WTC11 (cell line): ENCODE measurements at places on chromosomes 7 and 10. TPM values are rescaled to one million over a fixed set of nuclear protein-coding genes. Genes with fewer than 3 reads are reported as not detected.

GRCh38 chr7:112648781-112649180 lies 141.4 kb downstream of the TMEM168 start:
- H3K4me3 ChIP-seq = no peak overlapping the region
- peaks cover 15% of the 10 kb centered on the region for H3K4me1 ChIP-seq
- peaks cover 3% of the 10 kb centered on the region; the same call in 1 of the 2 replicates for H3K27me3 ChIP-seq
- no peak for DNase-seq

GRCh38 chr10:89744026-89744425 lies 42.6 kb downstream of the KIF20B start:
- no peaks in the 10 kb centered on the region for H3K27me3 ChIP-seq
- H3K4me3 ChIP-seq = no peak overlapping the region
- H3K27ac ChIP-seq = no peak overlapping the region
- no peaks in the 10 kb centered on the region for H3K4me1 ChIP-seq
- no peak for DNase-seq

DNA sequence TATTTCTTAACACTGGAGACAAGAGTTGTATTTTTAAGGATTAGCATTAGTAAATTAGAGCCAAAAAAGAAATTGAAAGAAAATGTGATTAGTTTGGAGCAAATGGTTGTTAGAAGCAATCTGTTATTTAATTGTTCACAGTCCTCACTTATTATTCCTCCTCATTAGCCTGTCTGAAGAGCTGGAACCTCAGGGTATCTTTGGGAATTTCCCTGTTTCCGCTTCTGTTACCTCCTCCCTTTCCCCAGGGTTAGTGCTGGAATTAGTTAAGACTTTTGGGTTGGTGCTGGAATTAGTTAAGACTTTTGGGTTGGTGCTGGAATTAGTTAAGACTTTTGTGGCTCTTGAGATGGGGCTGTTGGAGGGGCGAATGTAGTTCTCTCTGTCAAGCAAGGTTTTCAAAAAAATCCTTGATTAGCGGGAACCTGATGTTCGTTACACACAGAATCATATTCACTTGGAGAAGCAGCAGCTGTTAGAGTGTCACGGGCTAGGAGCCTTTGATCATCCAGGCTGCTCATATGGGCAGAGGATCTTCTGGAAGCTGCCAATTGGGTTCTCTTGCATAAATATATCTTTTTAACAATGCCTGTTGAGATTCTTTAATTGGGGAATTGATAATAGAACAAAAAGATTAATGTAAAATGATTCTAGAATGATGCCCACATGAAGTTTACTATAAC lies 251.0 kb upstream of the NPSR1 start:
- H3K27me3 ChIP-seq = no peaks in the 10 kb centered on the region
- no peak overlapping the region for H3K4me3 ChIP-seq
- H3K27ac ChIP-seq = no peak overlapping the region
- peaks cover 8% of the 10 kb centered on the region for H3K4me1 ChIP-seq
- DNase-seq = no peak
- no peaks in the 10 kb centered on the region for H3K36me3 ChIP-seq

- DNase-seq = no peak
- H3K4me3 ChIP-seq = no peak overlapping the region
- no peaks in the 10 kb centered on the region for H3K27me3 ChIP-seq
- H3K36me3 ChIP-seq = no peaks in the 10 kb centered on the region; the same call in 1 of the 2 replicates
Measured at GRCh38 chr10:96904648-96905047, 72.5 kb downstream of the LCOR start.

DNA sequence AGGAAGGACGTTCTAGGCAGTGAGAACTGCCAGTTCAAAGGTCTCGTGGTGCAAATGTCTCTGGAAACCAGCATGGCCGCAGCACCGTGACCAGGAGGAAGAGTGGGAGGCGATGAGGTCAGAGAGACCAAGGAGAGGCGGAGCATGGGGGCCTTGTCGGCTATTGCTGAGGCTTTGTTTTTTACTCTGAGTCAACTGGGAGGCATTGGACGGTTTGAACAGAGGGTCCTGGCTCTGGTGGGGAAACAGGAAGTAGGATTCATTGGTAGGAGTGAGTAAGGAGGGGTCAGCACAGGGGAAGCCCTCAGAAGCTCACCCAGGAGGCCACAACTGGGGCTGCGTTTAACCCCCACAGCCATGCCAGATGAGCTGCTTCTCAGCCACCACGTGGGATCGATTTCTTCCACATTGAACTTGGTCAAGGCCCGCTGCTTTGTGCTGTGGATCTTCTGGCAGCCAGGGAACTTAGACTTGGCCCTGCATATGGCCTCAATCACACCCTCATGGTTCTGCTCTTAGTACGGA lies 22.2 kb upstream of the SH2B2 start:
- peaks cover 5% of the 10 kb centered on the region; the same call in 1 of the 2 replicates for H3K4me1 ChIP-seq
- H3K27me3 ChIP-seq = no peaks in the 10 kb centered on the region; the same call in 1 of the 2 replicates
- no peaks in the 10 kb centered on the region for H3K36me3 ChIP-seq

- no peaks in the 10 kb centered on the region for H3K4me1 ChIP-seq
- H3K27ac ChIP-seq = no peak overlapping the region
- H3K36me3 ChIP-seq = peaks cover 39% of the 10 kb centered on the region
- DNase-seq = no peak
Measured at GRCh38 chr7:106448992-106449859, 164.4 kb upstream of the NAMPT start.

DNA sequence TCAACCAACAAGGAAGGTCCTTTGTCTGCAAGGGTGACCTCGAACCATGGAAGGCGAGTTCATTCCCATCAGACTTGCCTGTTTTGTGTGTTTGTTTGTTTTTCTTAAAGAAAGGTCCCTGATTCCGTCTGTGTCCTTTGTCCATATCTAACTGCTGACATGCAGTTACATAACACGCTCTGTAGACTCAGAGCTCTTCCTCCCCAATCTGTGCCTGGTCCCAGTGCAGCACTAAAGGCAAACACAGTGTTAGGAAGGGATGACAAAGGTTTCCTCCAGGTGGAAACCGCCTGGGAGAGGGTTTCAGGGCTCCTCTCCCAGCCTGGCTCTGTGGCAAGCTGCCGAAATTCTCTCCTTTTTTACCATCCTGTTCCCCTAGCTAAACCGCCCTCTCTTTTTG lies 13.4 kb downstream of the JCAD start:
- peaks cover 32% of the 10 kb centered on the region for H3K4me1 ChIP-seq
- no peaks in the 10 kb centered on the region for H3K27me3 ChIP-seq
- no peak for DNase-seq
- no peak overlapping the region for H3K4me3 ChIP-seq

DNA sequence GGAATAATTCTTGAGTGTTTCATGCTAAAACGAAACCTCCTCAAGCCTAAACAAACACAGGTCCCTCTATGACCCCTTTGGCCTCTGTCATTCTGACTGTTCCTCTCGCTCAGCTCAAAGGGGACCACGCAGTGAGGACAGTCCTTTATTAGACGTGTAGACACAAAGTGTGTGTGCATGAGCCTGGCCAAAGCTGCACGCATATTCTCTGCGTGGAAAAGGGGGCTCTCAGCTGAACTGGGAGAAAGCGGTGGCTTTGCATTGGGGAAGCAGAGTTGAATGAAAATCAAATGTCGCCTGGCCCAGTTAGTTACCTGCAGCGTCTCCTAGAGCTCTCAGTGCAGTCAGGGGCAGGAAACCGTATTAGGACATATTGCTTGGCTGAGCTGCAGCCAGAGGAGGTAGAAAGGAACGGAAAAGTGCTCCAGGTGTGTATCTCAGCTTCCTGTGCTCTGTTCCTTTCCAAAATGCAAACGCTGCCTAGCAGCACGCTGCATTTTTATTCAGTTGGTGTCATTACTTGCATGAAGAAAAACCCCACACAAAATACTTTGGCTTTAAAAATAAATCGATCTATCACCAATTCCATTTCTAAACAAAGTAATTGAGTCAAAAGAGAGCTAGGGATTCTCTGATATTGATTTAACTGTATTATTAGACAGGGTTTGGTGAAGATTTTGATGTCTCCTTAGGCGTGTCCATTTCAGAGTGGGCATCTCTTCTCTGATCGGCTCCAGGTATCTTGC lies 4.9 kb downstream of the GATA3 start:
- no peak for DNase-seq
- peaks cover 99% of the 10 kb centered on the region for H3K27me3 ChIP-seq
- H3K4me1 ChIP-seq = peaks cover 81% of the 10 kb centered on the region
- no peak overlapping the region for H3K27ac ChIP-seq
- no peaks in the 10 kb centered on the region for H3K36me3 ChIP-seq
- H3K4me3 ChIP-seq = peak overlapping the region; percentile 60

DNA sequence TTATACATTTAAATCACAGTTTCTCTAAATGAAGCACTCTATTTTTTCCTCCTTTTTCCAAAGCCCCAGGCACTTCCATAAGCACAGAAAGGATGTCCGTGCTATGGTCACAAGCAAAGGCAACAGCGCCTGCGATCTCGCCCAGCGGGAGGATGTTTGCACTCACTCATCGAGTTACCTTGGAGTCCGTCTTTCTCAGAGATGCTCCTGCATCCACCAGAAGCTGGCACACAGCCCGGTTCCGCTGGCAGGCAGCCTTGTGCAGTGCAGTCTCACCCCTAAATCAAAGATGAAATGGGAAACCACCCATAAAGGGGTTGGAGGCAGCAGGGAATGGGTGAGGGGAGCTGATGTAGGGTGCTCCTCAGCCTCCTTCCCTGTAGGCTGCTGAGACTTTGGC lies 51.9 kb upstream of the PTN start:
- H3K4me1 ChIP-seq = peaks cover 11% of the 10 kb centered on the region; the same call in 1 of the 2 replicates
- DNase-seq = no peak
- H3K36me3 ChIP-seq = no peaks in the 10 kb centered on the region
- H3K4me3 ChIP-seq = no peak overlapping the region

- H3K27me3 ChIP-seq = no peaks in the 10 kb centered on the region
- H3K36me3 ChIP-seq = no peaks in the 10 kb centered on the region
- no peak overlapping the region for H3K27ac ChIP-seq
- H3K4me3 ChIP-seq = no peak overlapping the region
Measured at GRCh38 chr7:152893801-152894294, 134.3 kb downstream of the ACTR3B start.

DNA sequence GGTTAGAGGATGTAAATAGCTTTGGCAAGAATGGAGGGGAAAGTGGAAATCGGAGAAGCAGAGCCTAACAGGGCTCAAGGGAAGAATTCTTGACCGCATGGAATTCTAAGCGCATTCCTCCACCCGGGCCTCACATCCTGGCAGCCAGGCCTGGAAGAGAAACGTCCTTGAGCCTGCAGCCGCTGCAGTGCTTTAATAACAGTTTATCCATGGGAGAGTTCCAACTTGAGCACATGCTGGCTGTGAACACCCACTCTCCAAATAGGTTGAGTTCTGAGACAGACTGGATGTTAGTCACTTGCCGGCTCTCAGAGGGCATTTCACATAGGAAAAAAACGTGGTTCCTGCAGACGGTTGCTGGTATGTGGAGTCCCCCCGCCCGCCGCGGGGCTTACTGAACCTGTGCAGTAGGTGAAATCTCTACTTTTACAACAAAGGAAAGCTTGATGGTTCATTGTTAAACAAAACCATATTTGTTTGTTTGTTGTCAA lies 61.4 kb upstream of the STEAP1B start:
- H3K4me1 ChIP-seq = peaks cover 78% of the 10 kb centered on the region
- no peaks in the 10 kb centered on the region for H3K27me3 ChIP-seq
- peak overlapping the region; percentile 98 for H3K27ac ChIP-seq
- H3K36me3 ChIP-seq = no peaks in the 10 kb centered on the region
- H3K4me3 ChIP-seq = peak overlapping the region; percentile 48

GRCh38 chr7:10315881-10316280 lies 657.8 kb upstream of the PHF14 start:
- peaks cover 5% of the 10 kb centered on the region; the same call in 1 of the 2 replicates for H3K36me3 ChIP-seq
- H3K27ac ChIP-seq = no peak overlapping the region
- DNase-seq = no peak
- H3K27me3 ChIP-seq = no peaks in the 10 kb centered on the region
- H3K4me3 ChIP-seq = no peak overlapping the region
- H3K4me1 ChIP-seq = no peaks in the 10 kb centered on the region

DNA sequence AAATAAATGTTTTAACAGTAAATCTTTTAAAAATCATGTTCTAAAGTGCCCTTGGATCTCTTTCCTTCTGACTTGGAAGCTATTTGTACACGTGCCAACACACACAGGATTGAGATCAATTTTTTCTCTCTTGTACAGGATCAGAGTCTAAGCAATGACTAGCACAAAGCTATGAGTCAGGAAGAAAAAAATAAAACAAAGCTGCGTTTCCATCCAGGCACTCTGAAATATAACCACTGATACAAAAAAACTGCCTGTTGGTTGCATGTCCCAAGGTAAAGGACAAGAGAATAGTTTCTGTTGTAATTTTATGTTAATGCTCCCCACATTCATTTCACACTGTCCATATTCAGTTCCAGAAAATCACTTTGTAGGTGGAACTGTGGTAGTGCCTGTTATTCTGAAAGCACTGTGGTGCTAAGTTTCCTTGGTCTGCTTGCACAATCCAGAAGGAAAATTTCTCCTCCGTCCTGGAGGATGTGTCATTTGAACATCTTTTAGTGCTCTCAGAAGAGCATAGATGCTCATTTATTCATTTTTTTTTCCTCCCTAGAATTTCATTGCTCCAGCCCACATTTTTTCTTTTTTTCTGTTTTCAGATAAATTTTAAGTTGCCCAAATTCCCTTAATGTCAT lies 113.4 kb downstream of the PLXDC2 start:
- H3K27me3 ChIP-seq = no peaks in the 10 kb centered on the region
- no peak for DNase-seq
- H3K27ac ChIP-seq = peak overlapping the region; percentile 34; the same call in 1 of the 2 replicates
- H3K36me3 ChIP-seq = peaks cover 6% of the 10 kb centered on the region; the same call in 1 of the 2 replicates
- H3K4me3 ChIP-seq = no peak overlapping the region
- peaks cover 48% of the 10 kb centered on the region for H3K4me1 ChIP-seq

DNA sequence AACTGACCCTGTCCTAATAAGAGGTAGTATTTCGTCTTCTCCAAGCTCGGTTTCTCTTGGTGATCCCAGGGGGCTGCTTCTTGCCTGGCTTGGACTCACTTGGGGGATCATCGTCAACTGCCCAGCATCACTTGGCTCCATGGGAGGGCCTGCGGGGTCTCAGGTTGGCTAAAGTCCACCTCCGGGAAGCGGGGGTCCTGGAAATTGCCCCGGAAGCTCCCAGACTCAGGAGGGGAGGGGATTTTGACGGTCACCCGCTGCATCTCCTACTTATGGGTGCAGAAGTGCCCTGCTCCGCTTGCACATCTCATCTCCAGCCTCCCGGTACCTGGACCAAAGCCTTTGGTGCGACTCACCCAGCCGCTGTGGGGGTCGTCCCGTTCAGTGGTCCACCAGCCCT lies 18.7 kb downstream of the KCNK18 start:
- H3K27me3 ChIP-seq = peaks cover 76% of the 10 kb centered on the region
- no peak for DNase-seq
- peaks cover 11% of the 10 kb centered on the region for H3K4me1 ChIP-seq
- H3K27ac ChIP-seq = no peak overlapping the region
- peak overlapping the region; percentile 76 for H3K4me3 ChIP-seq
- H3K36me3 ChIP-seq = peaks cover 8% of the 10 kb centered on the region; the same call in 1 of the 2 replicates

The GNGT1 gene
- 0.63 to 1.3 TPM (median 1.2 TPM) in 3 replicates for total RNA-seq

The CLDN15 gene
- 5.9 to 6.9 TPM (median 6.5 TPM) in 3 replicates for total RNA-seq

The CALHM1 gene
- total RNA-seq = 0.30 to 0.55 TPM (median 0.39 TPM) in 3 replicates

The FAM25A gene
- total RNA-seq = not detected in 3 replicates

The VENTX gene
- total RNA-seq = 21.5 to 28.0 TPM (median 22.5 TPM) in 3 replicates
